ENCODE measurements at places on chromosomes 4 and X.

DNA sequence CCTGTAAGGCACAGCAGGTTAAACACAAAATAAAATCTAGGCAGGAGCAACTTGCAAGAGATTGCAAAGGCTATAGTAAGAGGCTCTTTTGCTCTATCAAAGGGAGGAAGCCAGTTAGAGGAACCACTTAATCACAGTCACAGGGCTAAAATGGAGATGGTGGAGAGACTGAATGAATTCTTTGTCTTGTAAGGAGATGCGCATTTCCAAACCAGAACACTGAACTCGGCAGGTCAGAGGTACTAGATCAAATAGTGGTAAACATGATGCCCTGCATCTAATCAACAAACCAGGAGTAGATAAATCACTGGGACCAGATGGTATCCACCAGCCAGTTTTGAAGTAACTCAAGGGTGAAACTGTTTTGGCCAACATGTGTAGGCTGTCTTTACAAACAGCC is 55.8 kb downstream of the GPC4 start:
- no peak for DNase-seq

DNA sequence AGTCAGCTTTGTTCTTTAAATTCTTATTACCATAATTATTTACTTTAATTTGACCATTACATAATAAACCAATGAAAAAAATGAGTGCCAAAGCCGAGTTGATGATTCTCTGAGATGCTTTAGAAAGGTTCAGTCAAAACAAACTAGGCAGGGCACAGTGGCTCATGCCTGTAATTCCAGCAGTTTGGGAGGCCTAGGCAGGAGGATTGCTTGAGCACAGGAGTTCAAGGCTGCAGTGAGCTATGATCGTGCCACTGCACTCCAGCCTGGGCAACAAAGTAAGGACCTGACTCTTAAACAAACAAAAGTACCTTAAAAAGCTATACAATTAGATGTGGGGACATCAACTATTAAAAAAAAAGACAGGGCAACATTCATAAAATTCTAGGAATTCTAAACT is 75.0 kb downstream of the AFAP1 start:
- DNase-seq = no peak

- no peak for DNase-seq
Measured at GRCh38 chrX:72713130-72713529, 976 bp downstream of the PHKA1 start.

GRCh38 chr4:7947927-7948326 is 8.3 kb upstream of the AFAP1 start:
- DNase-seq = no peak

DNA sequence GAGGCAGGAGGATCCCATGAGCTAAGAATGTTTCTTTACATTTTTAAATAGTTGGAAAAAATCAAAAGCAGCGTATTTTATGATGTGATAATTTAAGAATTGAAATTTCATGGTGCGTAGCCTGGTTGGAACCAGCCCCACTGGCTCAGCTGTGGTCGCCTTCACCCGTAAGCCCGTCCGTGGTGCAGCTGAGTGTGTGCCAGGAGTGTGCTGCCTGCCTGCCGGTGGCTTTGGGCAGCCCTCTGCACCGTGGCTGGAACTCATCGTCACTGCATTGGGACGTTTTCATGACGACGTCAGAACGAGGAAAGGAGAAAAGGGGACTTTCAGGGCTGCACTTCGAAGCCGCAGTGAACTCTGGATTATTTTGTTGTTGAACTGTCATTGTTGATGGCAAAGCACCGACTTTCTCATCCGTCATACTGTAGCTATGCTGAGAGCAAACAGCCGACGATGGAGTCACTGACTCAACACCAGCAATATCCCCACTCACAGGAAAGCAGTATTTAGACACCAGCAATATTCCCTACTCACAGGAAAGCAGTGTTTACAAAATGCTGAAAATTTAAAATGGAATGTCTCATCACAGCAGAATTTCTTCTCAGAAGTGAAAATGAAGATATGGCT is 35.1 kb downstream of the PCGF3 start:
- DNase-seq = no peak

- DNase-seq = peak; percentile 90
Measured at GRCh38 chr4:145731028-145731427, 51.1 kb downstream of the C4orf51 start.

Data from LNCaP clone FGC (cell line).